Foreskin fibroblast (primary cell): ENCODE measurements at places on chromosomes 16 and 17.

GRCh38 chr17:42107124-42107523, 5.4 kb downstream of the DHX58 start:
- DNase-seq, result no peak

GRCh38 chr17:76956846-76957540, 88.8 kb downstream of the MGAT5B start:
- no peak for DNase-seq

GRCh38 chr17:59361916-59362810, 30.7 kb downstream of the YPEL2 start:
- DNase-seq, result peak; percentile 92

GRCh38 chr16:52843381-52843780, 209.3 kb downstream of the CHD9NB start:
- no peak for DNase-seq

- DNase-seq, result no peak
Measured at GRCh38 chr16:27596411-27596810, 46.5 kb downstream of the KATNIP start.
